ENCODE measurements at places on chromosomes 13 and 19.

GRCh38 chr13:44822291-44822690, 167.0 kb downstream of the NUFIP1 start:
- no peak for DNase-seq

- DNase-seq, result no peak
Measured at GRCh38 chr19:55115446-55116065, 1.9 kb downstream of the PPP1R12C start.

- peak; percentile 63 for DNase-seq
Measured at GRCh38 chr19:45477713-45478453, 10.1 kb downstream of the FOSB start.

DNA sequence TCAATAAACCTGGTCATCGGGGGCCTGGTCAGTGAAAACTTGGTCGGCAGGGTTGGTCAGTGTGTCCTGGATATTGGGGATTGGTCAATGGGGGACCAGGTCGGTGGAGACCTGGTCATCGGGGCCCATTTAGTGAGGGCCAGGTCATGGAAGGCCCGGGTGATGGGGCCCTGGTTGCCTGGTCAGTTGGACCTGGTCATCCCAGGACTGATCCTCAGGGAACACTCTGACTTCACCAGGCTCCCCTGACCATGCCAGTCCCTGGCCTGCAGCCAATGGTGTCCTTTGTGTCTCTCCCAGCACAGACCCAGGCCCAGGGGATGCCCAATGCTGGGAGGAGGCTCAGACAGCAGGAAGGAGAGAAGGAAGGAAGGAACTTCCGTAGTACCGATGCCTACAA, 42.1 kb upstream of the TPM4 start:
- no peak for DNase-seq

- no peak for DNase-seq
Measured at GRCh38 chr19:38691938-38692457, 44.5 kb downstream of the ACTN4 start.

GRCh38 chr19:29538146-29538545, 12.4 kb downstream of the VSTM2B start:
- DNase-seq, result no peak

DNA sequence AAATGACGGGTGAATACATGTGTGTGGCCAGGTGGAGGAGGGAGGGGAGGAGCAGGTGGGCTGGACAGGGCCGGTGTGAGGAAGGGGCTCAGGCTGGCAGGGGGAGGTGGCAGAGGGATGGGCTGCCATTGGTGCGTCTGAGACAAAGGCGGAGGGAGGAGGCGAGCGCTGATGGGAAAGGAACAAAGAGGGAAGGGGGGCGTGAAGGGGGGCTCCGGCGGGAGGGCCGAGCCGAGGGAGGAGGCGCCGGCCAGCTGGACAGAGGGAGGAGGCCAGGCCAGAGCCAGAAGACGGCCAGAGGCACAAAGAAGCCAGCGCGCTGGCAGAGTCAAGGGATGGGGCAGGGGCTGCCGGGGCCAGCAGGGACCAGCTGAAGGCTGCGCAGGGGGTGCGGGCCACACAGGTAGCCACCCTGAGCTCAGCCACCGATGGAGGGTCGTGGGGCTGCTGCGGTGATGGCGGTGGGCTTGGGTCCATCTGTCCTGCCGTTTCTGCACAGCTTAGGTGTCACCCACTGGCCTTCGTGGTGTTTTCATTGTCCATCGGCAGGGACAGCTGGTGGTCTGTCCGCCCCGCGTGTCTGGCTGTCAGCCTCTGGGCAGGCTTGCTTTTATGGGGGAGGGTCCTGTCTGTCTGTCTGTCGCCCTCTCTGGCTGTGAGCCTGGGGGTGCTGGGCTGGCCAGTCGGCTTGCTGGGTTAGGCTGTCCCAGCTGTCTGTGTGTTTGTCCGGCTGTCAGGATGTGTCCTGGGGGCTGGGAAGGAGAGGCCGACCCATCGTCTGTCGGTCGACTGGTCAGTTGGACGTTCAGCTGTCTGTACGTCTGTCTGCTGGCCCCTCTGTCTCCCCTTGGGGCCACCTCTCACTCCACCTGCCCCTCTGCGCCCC, 2.2 kb downstream of the APC2 start:
- DNase-seq, result no peak

Data from CD8-positive, alpha-beta memory T cell (primary cell).